ENCODE measurements at places on chromosomes 13 and 19.

DNA sequence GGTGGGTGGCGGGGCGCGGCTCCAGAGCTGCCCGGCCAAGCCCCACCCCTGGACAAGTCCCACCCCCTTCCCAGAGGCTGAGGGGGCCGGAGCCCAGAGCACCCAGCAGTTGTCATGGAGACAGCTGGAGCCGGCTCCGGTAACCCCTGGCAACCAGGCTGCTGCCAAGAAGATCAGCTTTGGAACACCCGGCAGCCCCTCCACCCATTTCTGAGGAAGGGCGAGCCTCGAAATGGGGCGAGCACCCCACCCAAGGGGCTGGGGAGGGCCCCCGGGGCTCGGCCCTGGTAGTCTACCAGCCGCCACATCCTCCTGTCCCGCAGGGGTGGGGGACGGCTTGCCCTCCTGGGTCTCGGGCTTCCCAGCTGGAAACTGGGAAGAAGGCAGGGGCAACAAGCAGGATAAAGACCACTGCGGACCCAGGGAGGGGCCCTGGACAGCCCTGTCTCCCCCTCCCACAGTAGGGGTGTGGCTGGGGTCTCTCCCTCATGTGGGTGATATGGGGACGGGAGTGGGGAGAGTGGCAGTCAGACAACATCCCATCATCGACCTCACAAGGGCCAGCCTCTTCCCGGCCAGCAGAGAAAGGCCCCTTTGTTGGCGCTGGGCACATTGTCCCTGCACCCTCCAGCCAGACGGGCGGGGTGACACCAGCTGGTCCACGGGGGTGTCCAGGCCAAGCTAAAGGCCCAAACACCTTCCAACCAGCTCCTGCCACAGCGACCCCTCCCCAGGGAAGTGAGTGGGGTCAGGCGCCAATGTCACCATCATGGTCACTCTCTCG is 1.5 kb downstream of the CERS1 start:
- peak; percentile 98 for DNase-seq

GRCh38 chr19:18424122-18424889 is 5.1 kb downstream of the SSBP4 start:
- DNase-seq: no peak

GRCh38 chr19:30567536-30568232 is 195.5 kb downstream of the ZNF536 start:
- DNase-seq: no peak

DNA sequence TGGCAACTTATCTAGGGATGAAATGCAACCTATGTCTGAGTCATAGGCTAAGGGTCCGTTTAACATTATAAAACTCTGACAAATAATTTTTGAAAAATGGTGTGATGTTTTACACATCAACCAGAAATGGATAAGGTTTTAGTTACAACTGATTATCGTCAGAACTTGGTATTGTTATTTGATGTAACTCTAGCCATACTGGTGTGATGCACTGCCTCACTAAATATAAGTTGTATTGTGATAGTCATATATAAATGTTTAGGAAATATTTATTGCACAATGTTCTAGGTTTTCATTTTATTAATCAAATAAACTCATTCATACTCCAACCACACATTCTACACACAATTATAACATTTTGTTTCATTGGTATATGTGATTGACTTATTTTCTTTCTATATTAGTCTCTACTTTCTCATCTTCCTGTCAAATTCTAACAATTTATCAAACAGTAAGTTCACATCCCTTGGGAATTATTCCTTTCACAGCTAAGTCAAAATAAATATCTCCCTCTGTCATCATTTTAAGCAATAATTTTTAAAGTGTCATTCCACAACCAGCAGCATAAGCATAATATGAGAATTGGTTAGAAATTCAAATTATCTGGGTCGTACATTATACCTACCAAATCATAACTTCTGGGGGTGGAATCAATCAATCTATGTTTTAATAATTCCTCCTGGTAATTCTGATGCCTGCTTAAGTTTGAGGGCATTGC is 873.9 kb downstream of the SLITRK1 start:
- DNase-seq: no peak

- DNase-seq: no peak
Observed at GRCh38 chr19:12521996-12522395, 29.3 kb downstream of the ZNF564 start.

DNA sequence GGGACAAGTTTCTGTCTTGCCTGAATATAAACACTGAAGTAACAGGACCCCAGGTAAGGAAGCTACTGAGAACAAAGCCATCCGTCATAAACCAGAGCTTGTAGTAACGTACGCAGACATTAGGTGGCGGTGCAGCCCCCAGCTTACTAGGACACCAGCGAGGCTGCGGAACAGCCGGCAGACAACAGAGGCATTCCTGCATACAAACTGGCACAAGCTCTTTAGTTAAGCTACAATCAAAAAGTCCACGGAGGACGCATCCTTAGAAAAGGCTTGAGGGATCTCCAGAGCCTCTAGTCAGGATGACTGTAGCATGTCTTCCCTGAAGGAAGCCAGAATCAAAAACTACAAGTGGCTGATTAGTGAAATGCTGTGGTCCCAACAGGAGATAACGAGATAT is 26.2 kb downstream of the ZNF160 start:
- peak; percentile 66 for DNase-seq

GRCh38 chr19:1434577-1435060 is 3.6 kb upstream of the RPS15 start:
- DNase-seq: no peak

GRCh38 chr19:18185538-18185937 is 7.5 kb upstream of the MPV17L2 start:
- DNase-seq: no peak

DNA sequence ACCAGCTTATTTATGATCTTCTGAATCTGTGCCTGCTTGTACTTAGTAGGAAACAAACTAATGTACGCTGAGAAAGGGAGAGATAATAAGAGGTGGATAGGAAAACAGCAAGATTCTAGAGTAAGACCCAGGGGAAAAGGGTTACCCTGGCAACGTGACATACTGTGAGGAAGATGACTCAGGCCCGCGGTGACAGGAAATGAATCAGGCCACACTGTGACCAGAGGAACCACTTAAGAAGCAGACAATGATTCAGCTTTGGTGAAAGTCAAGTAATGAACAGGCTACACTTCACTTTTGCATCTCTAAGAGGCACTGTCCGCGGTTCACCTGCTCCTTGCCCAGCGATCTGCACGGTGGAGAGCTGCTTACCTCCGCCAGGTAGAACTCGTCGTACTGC is 158.2 kb downstream of the NALCN start:
- DNase-seq: no peak

GRCh38 chr13:78046331-78046730 is 127.7 kb upstream of the EDNRB start:
- DNase-seq: no peak

- peak; percentile 73 for DNase-seq
Observed at GRCh38 chr13:49495783-49496762, at the start of gene PHF11. Gene PHF11 (plus strand): TSS chr13:49495953. CDS start chr13:49496002, 49 bp downstream.

DNA sequence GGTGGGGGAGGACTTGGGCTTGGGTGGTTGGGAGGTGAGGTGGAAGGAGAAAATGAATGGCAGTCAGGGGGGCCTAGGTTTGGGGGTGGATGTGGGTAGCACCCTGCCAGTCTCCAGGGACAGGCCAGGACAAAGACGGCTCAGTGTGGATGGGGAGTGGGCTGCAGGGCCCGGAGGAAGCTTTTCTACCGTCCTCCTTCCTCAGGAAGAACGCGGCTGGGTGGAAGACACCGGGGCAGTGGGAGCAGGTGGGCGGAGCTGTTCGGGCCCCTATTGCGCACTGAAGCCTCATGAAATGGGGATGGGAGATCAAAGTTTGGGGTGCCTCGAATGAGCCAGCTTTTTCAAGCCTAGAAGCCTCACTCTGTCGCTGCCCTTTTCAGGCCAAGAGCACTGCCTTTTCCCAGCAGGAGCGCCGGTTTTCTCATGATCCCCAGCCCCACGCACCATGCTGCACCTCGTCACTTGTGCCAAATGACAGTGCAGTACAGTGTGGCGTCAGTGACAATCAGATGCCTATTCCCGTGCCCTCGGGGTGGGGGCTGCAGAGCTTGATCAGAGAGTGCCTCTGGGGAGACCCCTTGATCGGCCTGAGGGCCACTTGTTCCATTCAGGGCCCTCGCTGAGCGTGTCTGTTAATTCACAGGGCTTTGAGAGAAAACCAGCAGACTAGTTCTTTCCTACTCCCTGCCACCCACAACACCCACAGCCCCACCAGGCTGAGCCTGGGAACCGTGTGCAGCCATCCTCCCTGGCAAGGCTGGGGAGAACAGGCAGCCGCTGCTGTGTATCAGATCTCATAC is 1.5 kb downstream of the CALM3 start:
- DNase-seq: no peak

- DNase-seq: no peak
Observed at GRCh38 chr19:52936151-52936953, 13.1 kb upstream of the ZNF888 start.

DNA sequence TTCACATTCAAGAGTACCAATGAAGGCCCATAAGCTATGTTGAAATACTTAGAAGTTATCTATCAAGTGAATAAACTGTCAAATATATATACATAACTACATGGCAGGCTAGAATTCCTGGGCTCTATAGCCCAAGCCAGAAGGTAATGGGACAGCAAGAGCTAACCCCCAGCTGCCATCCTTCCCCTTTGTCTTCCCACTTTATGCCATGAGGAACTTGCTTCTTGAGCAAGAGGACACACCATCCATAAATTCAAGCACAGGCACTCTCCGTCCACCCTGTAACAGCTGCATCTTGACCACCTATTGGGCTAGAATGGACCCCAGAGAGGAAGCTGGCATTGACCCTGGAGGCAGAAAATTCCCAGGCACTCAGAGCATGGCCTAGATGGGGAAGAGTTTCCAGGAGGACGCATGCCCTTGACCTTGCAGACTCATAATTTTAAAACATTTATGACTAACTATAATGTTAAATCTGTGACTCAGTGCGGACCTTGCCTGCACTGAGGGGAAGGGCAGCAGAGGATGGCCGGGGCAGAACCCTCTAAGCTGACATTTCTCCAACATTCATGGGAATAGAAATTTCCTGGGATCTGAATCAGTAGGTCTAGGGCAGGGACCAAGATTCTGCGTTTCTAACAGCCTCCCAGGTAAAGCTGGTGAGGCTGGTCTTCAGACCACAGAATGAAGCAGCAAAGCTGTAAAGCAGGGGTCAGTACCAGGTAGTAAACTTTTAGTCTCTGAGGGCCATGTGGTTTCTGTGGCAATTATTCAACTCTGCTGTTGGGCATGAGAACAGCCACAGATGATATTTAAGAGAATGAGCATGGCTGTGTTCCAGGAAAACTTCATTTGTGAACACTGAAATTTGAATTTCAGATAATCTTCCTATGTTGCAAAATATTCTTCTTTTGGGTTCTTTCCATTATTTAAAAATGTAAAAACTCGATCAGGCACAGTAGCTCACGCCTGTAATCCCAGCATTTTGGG is 71.4 kb upstream of the CLDN10 start:
- DNase-seq: no peak

DNA sequence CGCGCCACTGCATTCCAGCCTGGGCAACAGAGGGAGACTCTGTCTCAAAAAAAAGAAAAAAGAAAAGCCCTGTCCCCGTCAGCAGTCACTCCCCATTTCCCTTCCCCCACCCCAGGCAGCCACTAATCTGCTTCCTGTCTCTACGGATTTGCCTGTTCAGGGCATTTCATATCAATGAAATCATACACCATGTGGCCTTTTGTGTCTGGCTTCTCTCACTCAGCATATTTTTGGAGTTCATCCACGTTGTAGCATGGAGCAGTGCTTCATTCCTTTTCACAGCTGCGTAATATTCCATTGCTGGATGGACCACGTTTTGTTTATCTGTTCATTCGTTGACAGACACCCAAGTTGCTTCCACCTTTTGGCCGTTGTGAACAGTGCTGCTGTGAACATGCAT is 36.1 kb upstream of the KLF2 start:
- no peak for DNase-seq

DNA sequence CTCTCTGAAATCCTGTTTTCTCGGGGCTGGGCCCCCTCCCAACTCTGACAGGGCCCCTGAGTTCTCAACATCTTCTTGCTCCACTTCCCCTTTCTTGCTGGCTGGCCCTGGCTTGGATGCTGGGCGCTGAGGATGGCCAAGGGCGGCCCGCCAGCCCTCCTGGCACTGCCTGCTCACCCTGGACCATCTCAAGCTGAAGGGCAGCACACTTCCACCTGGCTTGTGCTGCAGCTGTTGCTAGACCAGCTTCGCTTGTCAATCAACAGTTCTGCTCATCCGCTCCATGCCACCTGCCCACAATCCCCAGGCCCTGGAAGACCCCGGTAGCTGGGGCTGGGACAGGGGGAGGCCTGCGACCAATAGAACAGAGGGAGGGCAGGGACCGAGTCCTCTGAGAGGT is 6.9 kb upstream of the GMIP start:
- DNase-seq: no peak

DNA sequence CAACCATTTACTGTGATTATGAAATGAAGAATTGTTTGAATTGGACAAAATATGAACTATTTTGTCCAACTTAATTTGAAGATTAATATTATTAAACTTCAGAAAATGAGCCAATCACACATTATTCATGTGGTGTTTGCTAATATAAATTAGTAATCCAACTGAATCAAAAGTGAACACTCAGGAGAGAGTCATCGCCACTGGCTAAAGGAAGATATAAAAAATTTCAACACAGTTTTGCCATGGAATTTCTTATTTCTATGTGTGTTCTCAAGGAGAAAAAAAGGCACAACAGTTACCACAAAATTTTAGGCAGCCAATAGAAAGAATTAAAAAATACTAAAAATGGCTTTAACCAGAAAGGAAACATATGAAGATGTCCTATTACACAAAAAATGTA is 2683.8 kb downstream of the PCDH9 start:
- DNase-seq: no peak

DNA sequence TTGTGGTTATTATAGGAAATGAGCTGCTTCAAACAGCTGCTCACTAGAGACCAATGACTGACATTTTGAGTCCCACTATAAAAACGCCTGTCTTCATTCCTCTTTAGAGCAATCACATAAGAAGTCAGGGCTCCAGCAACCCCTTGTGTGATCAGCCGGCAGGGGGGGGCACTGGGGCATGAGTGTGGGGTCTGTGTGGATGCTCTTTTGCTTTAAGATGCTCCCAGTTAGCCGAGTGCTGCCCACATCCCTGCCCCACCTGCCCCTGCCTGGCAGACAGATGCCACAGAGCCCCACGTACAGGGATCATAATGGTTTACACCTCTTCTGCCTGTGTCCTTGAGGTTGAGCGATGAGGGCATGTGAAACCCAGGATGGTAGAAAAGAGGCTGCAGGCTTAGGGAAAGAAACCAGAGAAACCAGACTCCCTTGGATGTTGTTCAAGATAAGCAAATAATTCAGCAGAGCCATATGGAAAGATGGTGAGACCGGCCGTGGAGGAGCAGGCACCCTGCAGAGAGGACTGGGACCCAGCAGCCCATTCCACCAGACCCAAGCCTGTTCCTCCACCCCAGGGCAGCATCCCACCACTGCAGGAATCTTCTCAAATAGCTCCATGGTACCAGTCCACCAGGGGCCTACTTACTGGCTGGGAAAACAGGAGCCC is 55.4 kb downstream of the CHST8 start:
- no peak for DNase-seq

DNA sequence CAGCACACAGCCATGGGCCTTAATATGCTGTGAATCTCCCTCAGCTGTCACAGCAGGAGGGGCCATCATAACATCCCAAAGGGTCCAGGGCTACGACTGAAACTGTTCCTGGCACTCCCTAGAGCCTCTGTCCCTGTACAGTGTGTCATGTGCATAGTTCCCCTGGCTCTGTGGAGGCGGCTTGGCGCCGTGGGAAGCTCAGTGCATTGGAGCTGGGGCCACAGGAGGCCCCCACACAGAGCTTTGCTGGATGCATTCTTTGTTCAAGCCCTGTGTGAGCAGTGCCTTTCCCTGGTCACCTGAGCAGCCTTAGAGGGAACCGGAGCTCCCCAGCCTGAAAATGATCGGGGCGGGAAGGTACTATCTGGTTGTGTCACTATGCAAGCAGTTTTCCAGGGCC is 21.4 kb downstream of the UBXN6 start:
- no peak for DNase-seq

- DNase-seq: no peak
Observed at GRCh38 chr19:50312967-50313811, 16.0 kb downstream of the KCNC3 start.
